ENCODE measurements at places on chromosomes 5 and 9.

DNA sequence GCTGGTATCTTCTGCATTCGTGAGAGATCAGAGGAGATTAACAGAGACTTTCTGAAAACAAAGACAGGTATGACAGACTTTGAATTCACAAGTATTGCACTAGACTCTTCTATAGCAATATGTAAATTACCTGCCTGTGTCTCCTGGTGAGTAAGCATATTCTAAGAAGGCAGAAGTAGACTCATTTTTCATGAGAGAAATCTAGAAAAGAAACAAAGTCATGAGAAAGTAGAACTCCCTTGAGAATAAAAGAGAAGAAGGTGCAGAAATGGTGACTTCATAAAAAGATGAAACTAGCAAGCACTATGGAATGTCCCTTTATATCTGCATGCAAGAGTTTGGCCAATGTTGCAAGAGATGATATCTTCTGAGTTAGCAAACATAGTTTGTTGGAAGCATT, 419.8 kb downstream of the DMRT2 start:
- no peak for DNase-seq

- no peak for DNase-seq
Observed at GRCh38 chr5:106854105-106854687, 816.5 kb downstream of the EFNA5 start.

- no peak for DNase-seq
Observed at GRCh38 chr5:43192558-43193180, 644 bp downstream of the NIM1K start.

DNA sequence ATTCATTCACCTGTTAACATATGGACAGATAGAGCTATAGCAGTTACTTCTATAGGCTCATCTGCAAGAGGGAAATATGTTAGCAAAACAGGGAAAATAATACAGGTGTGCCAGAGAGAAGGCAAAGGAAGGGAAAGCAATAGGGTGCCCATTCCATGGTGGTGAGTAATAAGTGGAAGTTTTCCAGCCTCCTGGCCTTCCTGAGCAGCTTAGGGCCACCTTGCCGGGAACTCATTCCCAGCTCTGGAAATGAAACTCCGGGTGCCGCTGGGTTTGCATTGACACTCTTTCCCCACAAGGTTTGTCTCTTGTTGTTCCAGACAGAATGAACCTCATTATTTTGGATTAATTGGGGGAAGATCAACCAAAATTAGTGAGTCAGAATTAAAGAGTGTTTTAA, 58.4 kb downstream of the SLC1A3 start:
- DNase-seq = no peak

GRCh38 chr9:126055381-126055985, 271.1 kb upstream of the MVB12B start:
- no peak for DNase-seq

GRCh38 chr5:368183-369084, 46.9 kb downstream of the AHRR start:
- peak; percentile 48 for DNase-seq

- DNase-seq = no peak
Observed at GRCh38 chr9:19375538-19375937, 4.5 kb downstream of the RPS6 start.

GRCh38 chr9:107018861-107019545, 156.0 kb downstream of the ZNF462 start:
- peak; percentile 11 for DNase-seq

GRCh38 chr9:70534061-70534460, 119.6 kb upstream of the KLF9 start:
- DNase-seq = no peak

- DNase-seq = peak; percentile 23
Observed at GRCh38 chr5:152532714-152533113, 127.6 kb upstream of the NMUR2 start.

DNA sequence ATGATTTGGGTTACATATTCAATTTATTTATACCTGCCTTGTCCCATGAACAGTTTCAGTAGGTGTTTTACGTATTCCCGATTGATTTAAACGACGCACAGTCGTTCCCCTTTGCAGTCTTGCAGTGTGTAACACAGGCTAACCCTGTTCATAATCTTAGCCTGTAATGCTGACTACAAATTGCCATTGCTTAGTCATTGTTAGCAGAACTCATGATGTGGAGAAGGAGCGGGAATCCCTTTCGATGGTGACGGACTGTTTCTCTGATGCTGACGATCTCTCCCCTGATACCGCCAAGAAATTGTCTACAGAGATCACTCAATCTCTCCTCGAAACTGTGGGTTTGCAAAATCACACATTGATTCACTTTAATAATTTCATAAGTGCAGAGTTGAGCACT, 93.2 kb downstream of the MRPL36 start:
- no peak for DNase-seq

DNA sequence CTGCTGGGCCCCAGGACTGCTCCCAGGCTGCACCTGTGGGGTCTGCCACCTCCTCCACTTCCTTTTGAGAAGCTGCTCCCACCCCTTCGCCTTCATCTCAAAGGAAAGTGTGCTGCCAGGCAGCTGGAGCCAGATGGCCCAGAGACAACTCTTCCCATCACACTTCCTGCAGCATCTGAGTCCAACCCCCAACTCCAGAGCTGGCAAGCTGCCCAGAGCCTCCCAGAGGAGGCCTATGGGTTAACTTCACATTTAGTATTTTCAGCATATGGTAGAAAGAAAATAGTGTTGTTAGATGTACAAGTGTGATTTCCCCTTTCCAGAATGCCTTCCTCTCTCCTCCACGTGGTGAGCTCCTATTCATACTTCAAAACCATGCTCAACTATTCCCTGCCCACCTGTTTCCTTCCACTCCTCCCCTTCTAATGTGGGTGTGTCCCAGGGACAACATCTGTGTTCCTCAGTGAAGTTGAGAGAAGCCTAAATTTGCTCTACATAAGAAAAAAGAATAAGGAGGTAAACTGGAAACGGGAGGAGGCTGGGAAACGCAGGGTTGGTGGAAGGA, 38.6 kb upstream of the KCNMB1 start:
- no peak for DNase-seq

DNA sequence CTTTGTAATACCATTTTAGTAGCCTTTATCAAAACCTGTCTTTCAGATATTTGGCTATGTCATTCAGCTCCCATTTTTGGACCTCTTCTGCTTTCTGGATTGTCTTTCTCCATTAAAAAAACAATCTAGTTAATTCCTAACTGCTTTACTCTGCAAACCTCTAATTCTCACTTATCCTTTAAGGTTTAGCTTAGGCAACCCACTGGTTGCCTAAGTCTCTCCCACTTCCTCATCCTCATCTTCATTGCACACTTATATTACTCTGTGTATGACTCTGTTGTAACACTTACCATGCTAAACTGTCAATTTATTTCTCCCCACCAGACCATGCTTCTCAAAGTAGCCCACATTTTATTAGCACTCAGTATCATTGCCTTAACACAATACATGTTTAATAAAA, 205.0 kb upstream of the DMRTA1 start:
- no peak for DNase-seq

DNA sequence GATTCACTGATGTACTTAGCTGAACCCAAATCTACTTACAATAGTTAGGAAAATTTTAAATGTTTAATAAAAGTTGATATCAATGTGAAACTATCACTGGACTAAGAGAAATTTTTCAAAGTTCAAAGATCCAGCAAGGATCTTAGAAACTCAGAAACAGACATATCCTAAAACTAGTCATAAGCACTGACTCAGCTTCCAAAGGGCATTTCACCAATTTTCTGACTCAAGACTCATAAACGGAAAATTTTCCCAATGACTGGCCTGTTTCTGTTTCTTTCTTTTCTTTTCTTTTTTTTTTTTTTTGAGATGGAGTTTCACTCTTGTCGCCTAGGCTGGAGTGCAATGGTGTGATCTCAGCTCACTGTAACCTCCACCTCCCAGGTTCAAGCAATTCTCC, 66.6 kb downstream of the CDC14B start:
- DNase-seq = peak; percentile 75

GRCh38 chr5:106127341-106127781, 1543.4 kb downstream of the EFNA5 start:
- DNase-seq = no peak

DNA sequence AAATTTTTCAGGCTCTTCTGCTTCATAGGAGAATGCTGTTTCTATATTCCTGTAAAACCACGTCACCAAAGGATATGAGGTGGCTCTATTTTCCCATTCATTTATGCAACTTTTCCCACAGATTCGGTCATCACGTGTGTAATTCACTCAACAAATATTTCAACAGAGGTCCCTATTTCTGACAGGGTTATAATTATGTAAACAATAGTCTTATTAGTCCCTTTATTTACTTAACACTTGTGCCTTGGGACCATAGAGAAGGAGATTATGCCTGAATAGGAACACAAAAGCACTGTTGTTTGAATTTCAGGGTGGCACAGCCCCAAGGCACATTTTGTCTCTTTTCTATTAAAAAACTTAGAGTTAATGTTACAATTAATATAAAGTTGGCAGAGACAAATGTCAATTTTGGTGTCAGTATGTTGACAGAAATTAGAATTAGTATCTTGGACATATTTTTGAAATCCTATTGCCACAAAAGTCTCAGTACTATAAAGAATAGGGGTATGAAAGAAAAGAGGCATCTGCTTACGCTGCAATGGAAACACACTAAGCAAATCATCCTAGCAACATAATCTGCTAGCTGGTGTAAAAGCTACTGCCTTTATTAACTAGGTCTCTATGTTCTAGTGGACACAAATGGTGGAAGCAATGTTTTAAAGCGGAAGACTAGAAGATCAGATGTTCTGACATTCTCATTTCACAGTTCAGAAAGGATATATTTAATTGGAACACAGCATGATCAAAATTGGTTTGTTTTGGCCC, 229.1 kb upstream of the TBCA start:
- peak; percentile 33 for DNase-seq

DNA sequence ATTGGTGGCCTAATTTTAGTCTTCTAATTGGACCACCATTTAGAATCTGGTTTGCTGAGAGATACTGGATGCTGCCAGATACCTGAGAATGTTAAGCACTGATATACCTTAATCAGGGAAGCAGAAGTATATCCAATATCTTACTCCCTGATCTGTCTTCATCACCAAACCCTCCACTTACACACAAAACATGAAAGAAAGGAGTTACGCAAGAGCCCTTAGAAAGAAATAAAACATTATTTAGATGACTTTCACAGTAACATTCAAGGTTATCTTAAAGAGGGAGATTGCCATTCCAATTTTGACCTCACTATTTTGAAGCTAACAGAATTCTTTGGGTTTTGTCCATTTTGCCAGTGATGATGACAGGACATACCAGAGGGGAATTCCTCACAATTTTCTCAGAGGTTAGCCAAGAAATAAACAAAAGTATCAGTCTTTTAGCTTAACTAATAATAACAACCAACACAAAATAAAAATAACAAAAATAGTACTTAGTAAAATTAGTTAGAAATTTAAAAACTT, 496.1 kb downstream of the NFIB start:
- no peak for DNase-seq

DNA sequence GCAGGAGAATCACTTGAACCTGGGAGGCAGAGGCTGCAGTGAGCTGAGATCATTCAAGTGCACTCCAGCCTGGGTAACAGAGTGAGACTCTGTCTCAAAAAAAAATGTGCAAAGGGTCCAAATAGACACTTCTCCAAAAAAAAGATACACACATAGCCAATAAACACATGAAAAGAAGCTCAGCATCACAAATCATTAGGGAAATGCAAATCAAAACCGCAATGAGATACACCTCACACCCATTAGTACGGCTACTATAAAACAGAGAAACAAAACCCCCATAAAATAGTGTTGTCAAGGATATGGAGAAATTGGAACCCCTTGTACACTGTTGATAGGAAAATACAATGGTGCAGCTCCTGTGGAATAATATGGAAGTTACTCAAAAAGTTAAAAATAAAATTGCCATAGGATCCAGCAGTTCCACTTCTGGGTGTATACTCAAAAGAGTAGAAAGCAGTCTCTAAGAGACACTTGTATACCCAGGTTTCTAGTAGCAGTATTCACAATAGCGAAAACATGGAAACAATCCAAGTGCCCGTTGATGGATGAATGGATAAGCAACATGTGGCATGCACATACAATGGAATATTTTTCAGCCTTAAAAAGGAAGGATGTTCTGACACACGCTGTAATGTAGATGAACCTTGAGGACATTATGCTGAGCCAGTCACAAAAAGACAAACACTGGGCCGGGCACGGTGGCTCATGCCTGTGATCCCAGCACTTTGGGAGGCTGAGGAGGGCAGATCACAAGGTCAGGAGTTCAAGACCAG, 57.2 kb upstream of the PPARGC1B start:
- no peak for DNase-seq

DNA sequence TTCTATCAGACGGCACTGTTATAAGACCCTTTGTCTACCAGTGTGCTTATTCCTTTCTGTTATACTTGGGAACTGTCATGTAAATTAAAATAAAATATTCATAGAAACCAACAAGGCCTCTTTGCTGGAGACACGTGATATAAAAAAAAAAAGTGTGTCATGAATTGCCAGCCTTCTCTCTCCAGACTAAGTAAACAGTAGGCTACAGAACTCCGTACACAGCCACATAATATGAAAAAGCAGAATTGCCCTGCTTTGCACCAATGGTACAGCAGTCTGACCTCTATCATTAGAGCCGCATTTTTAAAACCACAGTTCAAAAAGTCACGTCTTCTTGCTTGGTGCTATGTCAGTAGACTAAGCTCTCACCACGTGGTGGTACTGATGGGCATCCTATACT, 231.3 kb downstream of the SEMA5A start:
- no peak for DNase-seq

DNA sequence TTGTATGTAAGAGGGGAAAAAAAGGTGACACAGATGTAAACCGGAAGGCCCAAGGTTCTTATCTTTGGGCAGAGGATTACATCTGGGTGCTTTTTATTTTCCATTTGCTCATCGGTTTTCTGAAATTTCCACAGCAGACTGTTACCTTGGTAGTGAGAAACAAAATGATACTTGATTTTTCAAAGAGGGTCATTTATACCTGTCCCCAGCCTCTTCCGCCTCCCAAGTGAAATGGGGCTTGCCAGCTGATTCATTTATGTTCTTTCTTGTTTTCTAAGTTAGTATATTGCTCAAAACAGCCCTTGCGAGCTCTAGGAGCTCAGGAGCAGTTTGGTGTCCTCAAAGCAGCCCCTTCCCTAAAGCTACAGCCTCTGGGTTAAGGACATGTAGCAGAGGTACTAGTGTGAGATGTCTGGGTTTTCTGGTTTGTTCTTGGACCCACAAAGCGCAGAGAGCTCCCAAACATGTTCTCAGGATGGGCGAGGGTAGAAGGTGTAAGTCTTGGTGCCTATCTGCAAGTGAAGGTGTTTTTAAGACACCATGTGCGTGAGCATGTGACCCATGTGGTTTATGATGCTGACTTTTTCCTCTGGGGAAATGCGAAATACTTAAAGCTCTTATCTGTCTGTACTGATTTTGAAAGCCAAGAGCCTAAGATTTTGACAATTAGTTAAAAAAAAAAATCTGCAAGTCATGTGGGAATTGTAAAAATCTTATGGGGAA, 38.3 kb downstream of the DAPK1 start:
- DNase-seq = no peak

DNA sequence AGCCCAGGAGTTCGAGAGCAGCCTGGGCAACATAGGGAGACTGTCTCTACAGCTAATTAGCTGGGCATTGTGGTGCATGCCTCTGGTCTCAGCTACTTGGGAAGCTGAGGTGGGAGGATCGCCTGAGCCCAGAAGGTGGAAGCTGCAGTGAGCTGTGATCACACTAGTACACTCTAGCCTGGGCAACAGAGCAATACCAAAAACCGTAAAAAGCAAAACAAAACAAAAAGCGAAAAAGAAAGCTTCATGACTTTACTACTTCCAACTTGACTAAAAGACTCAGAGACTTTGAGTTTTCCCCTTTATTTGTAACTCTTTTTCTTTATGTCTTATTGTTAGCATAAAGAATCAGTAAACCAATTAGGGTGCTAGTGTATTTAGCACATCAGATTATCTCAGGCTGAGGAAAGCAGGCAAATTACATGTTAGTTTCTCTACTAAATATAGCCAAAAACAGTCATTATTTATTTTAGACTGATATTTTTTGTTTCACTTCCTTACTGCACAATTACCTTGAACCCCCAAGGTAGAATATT, 5.4 kb downstream of the RAD17 start:
- DNase-seq = no peak

Measured in AG09309 (cell line).